ENCODE measurements at places on chromosomes 13 and 19. TPM values are rescaled to one million over a fixed set of nuclear protein-coding genes. Genes with fewer than 3 reads are reported as not detected.

Gene WBP4
- total RNA-seq: 19.2 TPM

DNA sequence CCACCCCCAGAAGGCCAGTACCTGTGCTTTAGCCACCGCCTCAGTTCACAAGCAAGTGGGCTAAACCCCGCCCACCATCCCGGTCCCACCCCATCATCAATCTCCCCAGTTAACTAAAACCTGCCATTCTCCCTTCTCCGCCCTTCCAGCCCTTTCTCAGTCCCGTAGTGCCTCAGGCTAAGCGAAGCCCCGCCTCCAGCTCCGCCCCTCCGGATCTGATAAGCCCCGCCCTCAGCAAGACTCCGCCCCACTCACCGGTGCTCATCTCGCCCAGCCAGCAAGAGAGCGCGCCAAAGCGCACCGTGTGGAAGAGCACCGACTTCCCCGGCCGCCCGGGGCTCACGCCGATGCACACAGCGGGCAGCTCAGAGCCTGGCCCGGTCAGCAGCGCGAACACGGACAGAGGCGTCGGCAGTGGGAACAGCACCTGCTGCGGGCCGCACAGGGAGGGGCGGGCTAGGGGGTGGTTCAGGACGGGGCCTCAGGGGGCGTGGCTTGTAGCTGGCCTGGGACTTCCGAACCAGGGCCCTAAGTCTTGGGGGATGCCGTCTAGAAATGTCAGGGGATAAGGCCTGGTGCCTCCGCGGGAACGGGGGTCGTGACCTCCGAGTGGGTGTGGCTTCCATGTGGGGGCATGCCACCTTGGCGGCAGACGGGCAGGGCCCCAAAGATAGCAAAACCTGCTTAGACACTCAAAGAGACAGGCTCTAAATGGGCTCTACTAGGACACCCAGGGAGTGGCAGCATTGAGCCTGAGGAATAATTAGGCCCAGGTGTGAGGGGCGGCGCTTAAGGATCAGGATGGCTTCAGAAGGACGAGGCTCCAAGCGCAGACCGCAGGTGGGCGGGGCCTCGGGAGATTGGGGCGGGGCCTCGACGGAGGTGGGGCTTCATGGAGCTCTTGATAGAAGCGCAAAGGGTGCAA is 21.4 kb downstream of the MAP4K1 start:
- no peaks in the 10 kb centered on the region for H3K27me3 ChIP-seq
- H3K27ac ChIP-seq: no peak overlapping the region
- peaks cover 6% of the 10 kb centered on the region for H3K4me1 ChIP-seq
- peak; percentile 24 for DNase-seq

Gene RGL3
- total RNA-seq: 117 TPM

GRCh38 chr13:114005206-114005724 is 31.4 kb upstream of the C13orf46 start:
- H3K36me3 ChIP-seq: peaks cover 12% of the 10 kb centered on the region
- H3K27me3 ChIP-seq: no peaks in the 10 kb centered on the region
- peaks cover 14% of the 10 kb centered on the region for H3K4me1 ChIP-seq

Gene KLK8
- total RNA-seq: 0.78 TPM

GRCh38 chr13:77136902-77137420 is 110.0 kb upstream of the FBXL3 start:
- H3K27ac ChIP-seq: no peak overlapping the region
- peaks cover 5% of the 10 kb centered on the region for H3K36me3 ChIP-seq
- H3K27me3 ChIP-seq: no peaks in the 10 kb centered on the region
- DNase-seq: no peak

Gene FFAR1
- total RNA-seq: not detected

Gene KCNN4
- total RNA-seq: 1.7 TPM

DNA sequence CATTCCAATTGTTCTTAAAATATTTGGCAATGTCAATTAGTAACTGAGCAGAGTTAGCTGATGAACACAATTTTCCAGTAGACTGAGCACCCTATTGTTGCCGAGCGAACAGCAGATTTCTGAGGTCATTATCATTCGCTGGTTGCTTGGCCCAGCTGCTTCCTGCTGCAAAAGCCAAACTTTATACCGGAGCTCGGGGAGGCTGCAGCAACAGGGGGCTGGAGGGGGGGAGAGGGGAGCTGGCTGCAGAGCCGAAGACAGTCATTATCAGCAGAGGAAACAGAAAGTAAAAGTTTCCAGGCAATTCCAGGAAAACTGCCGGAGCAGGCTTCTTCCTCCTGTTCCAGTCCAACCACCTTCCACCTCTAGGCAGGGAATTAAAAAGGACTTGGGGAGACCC is 77.9 kb downstream of the ZNF536 start:
- H3K27me3 ChIP-seq: no peaks in the 10 kb centered on the region
- H3K36me3 ChIP-seq: no peaks in the 10 kb centered on the region
- H3K4me3 ChIP-seq: peak overlapping the region; percentile 15
- H3K27ac ChIP-seq: peak overlapping the region; percentile 88
- DNase-seq: peak; percentile 63

DNA sequence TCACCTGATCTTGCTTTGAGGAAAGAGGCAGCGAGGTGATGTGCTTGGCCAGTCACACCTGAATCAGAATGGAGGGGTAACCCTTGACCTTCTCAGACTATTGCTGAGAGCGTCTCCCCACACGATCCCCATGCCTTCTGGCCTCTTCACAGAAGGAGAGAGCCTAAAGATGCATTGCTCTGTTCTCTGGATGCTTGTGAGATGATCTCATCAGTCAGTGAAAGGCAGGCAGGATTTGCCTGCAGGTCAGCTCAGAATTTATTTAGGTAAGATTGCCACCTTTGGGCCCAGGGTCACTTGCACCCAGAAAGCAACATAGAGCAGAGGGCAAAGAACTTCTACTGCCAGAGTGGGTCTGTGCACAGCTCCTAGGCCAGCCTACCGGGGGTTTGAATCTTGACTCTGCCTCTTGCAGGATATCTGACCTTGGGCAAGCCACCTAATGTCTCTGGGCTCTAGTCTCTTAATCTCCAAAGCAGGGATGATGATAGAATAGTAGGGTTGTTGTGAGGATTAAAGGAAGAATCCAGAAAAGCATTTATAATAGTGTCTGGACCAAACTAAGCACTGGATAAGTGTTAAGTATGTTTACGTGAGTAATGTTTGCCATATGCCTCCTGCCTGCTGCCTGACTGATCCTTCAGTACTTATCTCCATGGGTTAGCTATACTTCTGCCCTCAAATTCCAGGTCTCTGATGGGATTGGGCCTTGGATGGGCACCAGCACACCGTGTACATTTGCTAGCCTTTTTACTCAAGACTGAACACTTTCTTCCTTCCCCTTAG is 8.4 kb upstream of the FLT1 start:
- no peaks in the 10 kb centered on the region for H3K4me1 ChIP-seq
- no peak for DNase-seq
- no peak overlapping the region for H3K27ac ChIP-seq
- H3K4me3 ChIP-seq: no peak overlapping the region

- H3K4me3 ChIP-seq: peak within 1 kb of the TSS; percentile 68
- peaks cover 24% of the 10 kb centered on the region for H3K36me3 ChIP-seq
- H3K27me3 ChIP-seq: no peaks in the 10 kb centered on the region
- peak; percentile 99 for DNase-seq
- peaks cover 15% of the 10 kb centered on the region for H3K4me1 ChIP-seq
Measured at GRCh38 chr19:58439576-58440554, at the start of gene ZNF132. ZNF132 (minus strand) TSS chr19:58440153; CDS start chr19:58439821, 332 bp downstream.

GRCh38 chr19:3068071-3068470 is 5.8 kb upstream of the TLE5 start:
- DNase-seq: no peak
- H3K36me3 ChIP-seq: no peaks in the 10 kb centered on the region
- H3K27me3 ChIP-seq: no peaks in the 10 kb centered on the region
- H3K4me1 ChIP-seq: peaks cover 15% of the 10 kb centered on the region

Gene ELSPBP1
- total RNA-seq: not detected

Data from thyroid gland (tissue), 4 donors.